ENCODE measurements at places on chromosomes 6 and 20.

DNA sequence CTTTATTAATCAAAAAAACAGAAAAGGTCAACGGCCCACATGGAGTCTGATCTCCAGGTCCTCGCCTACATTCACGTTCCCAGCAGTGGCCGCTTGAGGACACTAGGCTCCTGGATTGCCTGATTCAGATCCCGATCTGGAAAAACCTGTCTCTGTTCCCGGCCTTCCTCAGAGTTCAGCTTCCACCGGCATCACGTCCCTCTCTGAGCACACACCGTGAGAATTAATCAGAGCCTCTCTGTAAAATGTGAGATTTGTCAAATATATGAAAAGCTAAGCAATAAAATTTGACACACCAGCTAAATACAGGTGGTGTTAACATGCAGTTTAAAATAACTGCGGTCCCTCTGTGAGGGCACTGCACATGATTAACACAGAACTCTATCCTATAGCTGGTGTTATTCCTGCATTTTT lies 122.8 kb upstream of the COL21A1 start:
- peaks cover 65% of the 10 kb centered on the region for H3K4me1 ChIP-seq
- H3K36me3 ChIP-seq = no peaks in the 10 kb centered on the region
- H3K27me3 ChIP-seq = no peaks in the 10 kb centered on the region
- DNase-seq = no peak
- H3K4me3 ChIP-seq = no peak overlapping the region

DNA sequence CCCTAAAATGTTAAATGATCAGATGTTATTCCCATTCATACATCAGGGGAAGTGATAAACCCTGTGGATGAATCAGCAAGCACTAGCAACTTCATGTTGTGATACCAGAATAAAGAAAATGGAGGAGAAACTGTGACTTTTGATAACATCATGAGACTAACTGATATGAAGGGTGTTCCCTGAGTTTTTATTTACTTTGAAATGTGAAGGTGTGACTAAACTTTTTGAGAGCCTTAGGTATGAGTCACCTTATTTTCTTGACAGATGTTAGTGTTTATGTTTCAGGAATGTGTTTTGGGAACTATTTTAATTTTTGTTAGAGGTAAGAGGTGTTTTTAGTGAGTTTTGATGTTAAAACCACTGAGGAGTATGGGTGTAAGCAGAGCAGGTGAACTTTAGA lies 4.4 kb downstream of the PARD6B start:
- no peak for DNase-seq
- H3K4me3 ChIP-seq = no peak overlapping the region
- peak overlapping the region; percentile 28 for H3K27ac ChIP-seq
- H3K4me1 ChIP-seq = peaks cover 65% of the 10 kb centered on the region

GRCh38 chr6:219641-220198 lies 72.6 kb upstream of the DUSP22 start:
- H3K27me3 ChIP-seq = peaks cover 33% of the 10 kb centered on the region
- no peak overlapping the region for H3K27ac ChIP-seq
- no peak for DNase-seq
- H3K4me1 ChIP-seq = peaks cover 2% of the 10 kb centered on the region

DNA sequence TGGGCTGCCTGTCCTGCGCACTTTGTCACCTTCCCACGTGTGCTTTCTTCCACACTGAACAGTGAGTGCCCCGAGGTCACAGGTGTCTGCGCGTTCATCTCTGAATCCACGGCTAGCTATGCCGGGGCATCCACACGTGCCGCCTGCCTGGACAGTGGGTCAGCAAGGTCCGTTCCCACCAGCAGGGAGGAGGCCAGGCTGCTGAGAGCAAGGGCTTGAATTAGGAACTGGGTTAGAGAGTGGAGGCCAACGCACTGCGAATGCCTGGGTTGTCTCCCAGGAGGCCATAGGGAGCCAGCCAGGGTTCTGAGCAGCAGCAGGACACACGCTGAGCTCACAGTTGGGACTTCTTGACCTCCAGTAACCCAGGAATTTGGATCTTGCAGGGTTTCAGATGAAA lies 248.1 kb downstream of the TAF4 start:
- H3K27me3 ChIP-seq = peaks cover 6% of the 10 kb centered on the region
- H3K4me1 ChIP-seq = no peaks in the 10 kb centered on the region
- no peak overlapping the region for H3K27ac ChIP-seq
